NCI-H146 (cell line): ENCODE measurements at places on chromosomes 2 and 18.

DNA sequence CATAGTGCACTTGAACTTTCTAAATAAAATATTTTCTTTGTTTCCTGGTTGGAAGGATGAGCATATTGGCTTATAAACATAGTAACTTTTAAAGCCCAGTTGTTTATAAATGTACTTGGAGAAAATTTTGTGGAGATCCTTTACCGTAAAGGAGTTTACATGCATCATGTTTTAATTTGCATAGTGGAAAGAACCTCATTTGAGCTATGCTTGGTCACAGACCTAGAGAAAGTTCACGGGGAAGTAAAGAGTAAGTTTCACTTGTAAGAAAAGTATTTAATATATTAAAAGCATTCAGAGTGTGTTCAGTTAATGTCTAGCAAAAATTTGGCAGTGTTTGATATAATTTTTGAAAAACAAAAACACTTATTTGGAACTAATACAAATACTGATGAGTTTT lies 45.3 kb downstream of the PIKFYVE start:
- DNase-seq: no peak

DNA sequence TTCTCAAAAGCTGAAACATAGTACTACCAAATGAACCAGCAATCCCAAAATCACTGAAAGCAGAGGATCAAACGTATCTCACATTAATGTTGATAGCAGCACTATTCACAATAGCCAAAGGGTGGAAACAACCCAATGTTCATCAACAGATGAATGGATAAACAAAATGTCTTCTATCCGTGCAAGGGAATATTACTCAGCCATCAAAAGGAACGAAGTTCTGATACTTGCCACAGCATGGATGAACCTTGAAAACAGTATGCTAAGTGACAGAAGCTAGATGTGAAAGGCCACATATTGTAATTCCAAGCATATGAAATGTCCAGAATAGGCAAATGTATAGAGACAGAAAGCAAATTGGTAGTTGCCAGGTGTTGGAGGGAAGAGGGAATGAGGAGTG lies 57.0 kb upstream of the CHMP1B start:
- DNase-seq: no peak

- DNase-seq: no peak
Measured at GRCh38 chr2:221465776-221466175, 106.3 kb downstream of the EPHA4 start.

DNA sequence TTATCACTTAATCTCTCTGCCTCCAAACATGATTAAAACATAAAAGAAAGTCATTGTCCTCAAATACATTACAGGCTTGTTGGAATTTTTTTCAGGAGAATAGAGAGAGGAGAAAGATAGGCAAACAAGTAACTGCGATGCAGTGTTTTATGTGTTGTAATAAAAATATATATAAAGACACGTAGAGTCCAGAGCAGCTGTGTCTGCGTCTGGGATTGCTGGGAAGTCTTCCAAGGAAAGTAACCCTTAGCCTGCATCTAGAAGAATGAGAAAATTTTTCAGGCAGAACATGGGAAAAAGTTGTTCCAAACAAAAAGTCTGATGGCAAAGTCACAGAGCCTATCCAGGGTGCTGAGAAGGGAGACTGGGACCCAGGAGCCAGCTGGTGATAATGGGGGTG lies 91.8 kb upstream of the ST6GAL2 start:
- DNase-seq: no peak

DNA sequence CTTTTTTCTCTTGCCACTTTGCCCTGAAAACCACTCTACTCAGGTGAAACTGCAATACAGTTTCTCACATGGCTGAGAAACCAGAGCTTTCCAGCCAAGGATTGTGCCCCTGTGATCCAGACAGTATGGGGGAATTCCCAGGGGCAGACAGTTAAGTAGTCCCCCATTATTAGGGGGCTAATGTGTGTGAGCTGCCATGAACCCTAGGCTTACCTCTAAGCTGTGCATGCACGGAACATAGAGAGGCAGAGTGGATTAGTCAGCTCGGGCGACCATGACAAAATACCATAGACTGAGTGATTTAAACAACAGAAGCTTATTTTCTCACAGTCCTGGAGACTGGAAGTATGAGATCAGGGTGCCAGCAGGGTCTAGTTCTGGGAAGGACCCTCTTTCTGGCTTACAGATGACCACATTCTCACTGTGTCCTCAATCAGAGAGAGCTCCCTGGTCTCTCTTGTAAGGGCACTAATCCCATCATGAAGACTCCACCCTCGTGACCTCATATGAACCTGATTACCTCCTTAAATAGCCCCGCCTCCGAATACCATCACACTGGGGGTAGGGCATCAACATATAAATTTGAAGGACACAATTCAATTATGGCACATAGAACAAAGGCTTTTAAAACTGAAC lies 215.1 kb downstream of the EIPR1 start:
- no peak for DNase-seq

- DNase-seq: no peak
Measured at GRCh38 chr2:207734636-207735512, 23.4 kb downstream of the CCNYL1 start.

DNA sequence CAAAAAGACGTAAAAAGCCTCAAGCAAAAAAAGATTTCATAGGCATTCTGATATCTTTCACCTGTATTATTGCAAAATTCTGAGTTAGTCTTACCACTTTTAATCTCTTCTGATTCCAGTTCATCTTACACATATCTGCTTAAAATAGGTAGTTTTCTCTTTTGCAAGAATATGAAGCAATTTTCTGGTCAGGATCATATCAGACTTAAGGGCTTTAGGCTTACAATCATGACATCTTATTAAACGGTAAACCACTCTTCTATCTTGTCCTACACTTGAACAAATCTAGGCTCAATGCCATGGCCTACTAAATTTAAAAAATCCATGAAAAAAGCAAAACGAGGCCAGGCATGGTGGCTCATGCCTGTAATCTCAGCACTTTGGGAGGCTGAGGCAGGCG lies 50.1 kb upstream of the GAREM1 start:
- DNase-seq: no peak

DNA sequence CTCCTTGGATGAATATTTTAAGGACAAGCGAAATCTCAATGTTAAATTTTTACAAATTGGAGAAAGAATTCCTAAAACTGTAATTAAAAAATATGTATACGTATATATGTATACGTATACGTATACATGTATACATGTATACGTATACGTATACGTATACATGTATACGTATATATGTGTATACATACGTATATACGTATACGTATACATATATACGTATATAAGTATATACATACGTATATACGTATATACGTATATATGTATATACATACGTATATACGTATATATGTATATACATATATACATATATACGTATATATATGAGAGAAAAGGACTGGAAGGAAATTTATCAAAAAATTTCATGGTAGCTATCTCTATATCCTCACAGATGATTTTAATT lies 110.2 kb upstream of the ACKR3 start:
- no peak for DNase-seq

DNA sequence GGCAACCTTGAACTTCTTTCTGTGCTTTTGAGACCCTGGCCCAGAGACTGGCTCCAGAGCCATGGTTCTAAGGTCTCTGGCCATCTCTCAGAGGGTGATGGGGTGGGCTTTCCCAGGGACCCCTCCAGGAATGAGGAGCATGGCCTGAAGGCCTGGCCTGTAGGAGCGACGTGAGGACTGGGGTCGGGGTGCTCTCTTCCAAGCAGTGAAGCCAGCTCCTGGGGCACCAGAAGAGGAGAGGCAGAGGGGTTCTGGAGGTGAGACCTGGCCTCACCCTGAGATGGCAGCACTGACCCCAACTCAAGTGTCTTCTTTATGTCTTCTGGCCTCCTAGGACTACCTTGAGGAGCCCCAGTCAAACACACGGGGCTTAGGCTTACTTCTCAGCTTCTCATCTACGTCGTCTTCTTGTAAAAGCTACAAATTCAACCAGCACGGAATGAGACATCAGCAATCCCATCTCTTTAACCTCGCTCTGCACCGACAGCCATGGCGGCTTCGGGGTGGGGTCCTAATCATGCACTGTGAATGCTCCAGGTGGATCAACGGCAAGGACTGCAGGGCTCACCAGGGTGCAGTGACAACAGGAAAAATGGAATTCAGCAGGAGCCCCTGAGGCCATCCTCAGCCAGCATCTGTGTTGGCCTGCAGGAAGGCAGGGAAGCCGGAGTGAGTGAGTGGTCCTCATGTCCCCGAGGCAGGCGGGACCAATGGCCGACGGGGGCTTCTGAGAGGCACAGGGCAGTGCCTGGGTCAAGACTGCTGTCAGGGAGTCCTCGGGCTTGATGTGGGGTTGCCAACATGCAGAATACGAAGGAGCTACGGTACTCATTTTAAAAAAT lies 214.1 kb downstream of the HDAC4 start:
- DNase-seq: peak; percentile 60

- DNase-seq: no peak
Measured at GRCh38 chr2:111940333-111941196, 42.2 kb downstream of the MERTK start.

GRCh38 chr2:49004036-49004626 lies 150.2 kb downstream of the FSHR start:
- DNase-seq: no peak

DNA sequence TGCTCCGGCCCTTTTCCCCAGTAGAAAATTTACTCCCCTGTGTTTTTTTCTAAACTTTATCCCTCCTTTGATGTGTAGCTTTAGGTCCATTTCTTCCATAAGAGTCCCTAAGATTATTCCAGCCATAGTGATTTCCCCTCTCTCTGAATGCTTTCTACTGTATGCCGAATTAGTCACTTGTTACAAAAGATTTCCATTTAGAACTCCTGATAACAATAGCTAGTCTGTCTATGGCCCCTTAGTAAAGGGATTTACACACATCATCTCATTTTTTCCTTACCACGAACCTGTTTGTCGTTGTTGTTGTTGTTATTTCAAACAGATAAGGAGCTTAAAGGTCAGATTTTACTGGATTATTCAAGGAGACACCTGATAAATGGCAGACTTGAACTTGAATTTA lies 256.1 kb downstream of the PAX3 start:
- no peak for DNase-seq

GRCh38 chr2:72983500-72984161 lies 66.3 kb downstream of the EMX1 start:
- DNase-seq: peak; percentile 96

GRCh38 chr2:21317131-21317530 lies 193.4 kb downstream of the TDRD15 start:
- DNase-seq: peak; percentile 31

DNA sequence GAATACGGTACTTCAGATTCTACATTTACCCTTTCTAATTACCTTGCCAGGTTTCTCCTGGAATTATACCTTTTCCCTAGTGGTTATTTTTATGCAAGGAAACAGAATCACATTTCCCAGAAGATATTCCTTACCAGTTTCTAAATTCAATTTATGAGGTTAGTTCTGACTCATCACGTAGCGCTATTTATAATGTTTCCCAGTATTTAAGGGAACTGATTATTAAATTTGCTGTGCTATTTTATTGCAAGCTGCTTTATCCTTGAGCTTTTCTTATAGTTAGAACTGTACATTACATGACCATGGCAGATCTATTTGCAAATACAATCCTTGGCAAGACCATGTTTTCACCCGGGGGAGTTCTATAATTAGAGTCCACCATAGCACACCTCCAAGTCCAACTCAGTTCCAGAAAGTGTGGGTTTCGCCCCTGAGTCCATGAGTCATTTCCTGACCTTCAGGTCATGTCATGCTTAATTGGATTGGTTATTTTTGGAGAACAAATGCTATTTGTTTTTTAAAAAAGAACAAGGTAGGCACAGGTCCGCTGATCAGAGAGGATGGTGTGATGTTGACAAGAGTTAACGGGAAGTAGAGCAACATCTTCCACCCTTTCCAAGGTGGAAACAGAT lies 126.6 kb downstream of the ZNF532 start:
- no peak for DNase-seq

DNA sequence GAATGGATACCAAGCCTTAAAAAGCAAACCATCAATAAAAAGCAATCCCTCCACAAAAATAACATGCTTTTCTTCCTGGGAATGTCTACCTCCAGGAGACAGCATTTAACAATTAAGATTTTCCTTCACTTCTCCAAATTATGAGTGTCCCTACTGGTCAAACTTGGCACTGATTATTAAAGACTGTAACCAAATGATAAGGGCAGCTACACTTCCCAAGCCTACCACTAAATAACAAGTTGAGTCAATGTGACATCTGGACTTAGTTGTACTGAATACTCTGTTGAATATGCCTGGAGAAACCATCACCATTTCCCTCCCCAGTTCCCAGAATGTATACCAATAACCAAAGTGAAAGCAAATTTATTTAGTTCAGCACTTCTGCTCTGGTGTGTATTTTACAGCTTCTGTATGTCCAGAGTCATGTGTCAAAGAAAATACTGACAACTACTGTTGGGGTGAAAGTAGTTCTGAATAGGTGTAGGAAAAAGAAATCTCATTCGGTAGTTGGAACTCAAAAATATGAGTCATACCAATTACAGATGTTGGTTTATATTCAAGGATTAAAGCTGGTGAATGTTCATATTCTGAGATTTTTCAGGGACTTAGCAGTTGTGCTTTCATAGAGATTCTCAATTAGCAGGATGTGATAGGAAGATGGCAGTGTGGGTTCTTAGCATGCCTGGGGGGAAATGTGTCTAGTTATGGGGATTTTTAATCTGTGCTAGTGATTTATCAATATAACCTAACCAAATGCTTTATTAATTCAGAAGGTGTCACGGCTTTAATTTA lies 1291.6 kb upstream of the GYPC start:
- no peak for DNase-seq

DNA sequence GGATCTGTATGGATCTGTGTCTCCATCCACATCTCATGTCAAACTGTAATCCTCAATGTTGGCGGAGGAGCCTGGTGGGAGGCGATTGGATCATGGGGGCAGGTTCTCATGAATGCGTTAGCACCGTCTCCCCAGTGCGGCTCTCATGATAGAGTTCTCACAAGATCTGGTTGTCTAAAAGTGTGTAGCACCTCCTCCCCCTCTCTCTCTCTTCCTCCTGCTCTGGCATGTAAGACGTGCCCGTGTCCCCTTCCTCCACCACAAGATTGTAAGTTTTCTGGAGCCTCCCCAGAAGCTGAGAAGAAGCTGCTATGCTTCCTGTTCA lies 55.0 kb upstream of the ROCK2 start:
- no peak for DNase-seq

GRCh38 chr18:8656232-8656631 lies 47.0 kb downstream of the RAB12 start:
- DNase-seq: no peak

DNA sequence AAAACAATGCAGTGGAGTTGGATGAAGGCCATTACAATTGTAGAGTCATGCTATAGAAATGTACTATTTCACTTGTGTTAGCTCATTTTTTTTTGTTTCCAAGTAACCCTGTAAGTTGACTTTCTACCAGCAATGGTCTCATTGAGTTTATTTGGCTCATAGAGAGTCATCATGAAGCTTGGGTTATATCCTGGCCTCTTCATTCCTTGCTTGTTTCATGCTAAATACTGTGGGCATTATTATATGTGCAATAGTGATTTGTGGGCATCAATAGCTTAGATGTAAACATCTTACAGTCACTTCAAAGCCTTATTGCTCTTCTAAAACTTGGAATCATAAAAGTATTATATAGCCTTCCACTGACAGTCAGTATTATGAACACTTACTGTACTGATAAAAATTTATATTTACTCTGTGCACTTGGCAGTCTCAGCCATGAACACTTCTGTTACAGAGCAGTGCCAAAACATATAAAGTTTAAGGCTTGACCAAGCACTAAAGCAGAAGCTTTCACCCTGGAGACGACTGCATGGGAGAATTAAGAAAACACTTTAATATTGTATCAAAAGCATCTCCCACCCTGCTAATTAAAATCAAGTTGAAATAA lies 751.2 kb downstream of the SATB2 start:
- DNase-seq: no peak

- DNase-seq: no peak
Measured at GRCh38 chr2:113078350-113078839, 10.6 kb downstream of the IL1F10 start.

- DNase-seq: no peak
Measured at GRCh38 chr18:53795610-53796009, 428.9 kb downstream of the MBD2 start.
